ENCODE measurements at places on chromosomes 13 and 19.

DNA sequence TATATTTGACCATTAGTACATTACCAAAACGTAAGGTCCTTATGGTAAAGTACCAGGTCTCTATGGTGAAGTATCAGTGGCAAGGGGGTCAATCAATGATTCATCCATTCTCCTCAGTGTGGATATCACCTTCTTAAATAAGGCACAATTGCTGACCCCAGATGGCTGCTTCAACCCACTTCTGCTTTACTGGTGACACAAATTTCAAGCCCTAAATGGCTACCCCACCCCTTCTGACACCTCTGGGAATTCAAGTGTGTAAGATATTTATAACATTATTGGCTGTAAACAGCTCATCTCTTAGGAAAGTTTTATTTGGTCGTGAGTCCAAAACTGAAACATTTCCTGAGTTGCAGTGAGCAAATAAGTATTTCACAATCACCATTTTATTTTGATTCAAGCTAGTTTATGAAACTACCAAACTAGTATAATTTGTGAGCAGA lies 7.9 kb upstream of the WBP4 start:
- no peak for DNase-seq

GRCh38 chr13:22278336-22278929 lies 607.6 kb downstream of the FGF9 start:
- DNase-seq: peak; percentile 51

DNA sequence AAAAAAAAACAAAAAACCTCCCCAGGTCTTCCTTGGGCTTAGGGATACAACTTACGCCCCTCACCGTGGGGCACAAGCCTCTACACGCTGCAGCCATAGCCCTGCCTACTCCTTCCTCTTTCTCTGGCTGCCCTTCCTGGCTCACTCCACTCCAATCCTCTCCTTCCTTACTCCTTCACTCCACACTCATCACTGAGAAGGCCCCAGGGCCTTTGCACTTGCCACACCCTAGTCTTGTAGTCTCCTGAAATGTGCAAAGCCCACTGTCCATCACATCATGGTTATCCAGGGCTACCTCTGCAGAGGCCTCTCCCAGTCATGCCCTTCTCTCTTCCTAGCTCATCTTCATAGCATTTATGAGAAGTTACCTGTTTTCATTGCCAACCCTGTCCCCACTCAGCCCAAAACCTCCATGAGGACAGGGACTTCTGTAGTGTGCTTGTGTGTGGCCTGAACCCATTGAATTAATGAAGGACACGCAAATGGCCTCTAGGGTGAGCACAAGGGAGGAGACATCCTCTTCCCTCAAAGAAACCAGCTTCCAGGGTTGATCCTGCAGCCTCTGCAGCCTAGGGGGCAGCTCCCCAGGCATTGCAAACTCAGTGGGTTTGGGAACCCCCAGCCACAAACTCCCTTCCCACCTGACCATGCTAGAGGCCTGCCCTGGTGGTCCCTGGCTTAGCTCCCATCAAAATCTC lies 7.9 kb upstream of the HSH2D start:
- DNase-seq: no peak

DNA sequence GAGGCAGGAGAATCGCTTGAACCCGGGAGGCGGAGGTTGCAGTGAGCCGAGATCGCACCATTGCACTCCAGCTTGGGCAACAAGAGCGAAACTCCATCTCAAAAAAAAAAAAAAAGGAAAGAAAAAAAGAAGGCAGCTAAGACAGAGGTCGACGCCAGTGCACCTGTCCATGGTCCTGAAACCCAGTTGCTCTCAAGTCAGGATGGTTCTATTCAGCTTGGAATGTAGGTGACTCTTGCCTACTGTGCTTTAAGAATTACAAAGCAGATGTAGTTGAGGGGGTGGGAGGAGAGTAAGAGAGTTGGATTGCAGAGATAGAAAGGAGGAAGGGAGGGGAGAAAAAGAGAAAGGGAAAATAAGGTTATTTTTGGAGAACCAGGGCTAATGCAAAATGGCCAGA lies 18.7 kb downstream of the CACNG7 start:
- DNase-seq: peak; percentile 23

DNA sequence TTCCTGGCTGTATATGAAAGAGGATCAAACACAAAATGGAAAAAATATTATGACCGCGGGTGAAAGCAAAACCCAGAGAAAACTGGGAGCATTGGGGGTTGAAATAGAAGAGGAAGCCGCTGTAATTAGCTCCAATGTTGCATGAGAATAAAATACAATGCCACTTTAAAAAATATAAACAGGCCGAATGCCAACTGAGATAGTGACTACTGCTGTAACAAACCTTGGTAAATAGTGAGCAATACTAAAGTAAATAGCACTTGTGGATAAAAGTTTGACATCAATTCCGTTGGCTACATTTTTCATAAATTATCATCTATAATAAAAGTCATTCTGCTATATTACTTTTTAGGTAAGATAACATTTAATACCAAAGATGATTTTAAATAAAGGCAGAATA lies 395.8 kb upstream of the MIR17HG start:
- DNase-seq: no peak

DNA sequence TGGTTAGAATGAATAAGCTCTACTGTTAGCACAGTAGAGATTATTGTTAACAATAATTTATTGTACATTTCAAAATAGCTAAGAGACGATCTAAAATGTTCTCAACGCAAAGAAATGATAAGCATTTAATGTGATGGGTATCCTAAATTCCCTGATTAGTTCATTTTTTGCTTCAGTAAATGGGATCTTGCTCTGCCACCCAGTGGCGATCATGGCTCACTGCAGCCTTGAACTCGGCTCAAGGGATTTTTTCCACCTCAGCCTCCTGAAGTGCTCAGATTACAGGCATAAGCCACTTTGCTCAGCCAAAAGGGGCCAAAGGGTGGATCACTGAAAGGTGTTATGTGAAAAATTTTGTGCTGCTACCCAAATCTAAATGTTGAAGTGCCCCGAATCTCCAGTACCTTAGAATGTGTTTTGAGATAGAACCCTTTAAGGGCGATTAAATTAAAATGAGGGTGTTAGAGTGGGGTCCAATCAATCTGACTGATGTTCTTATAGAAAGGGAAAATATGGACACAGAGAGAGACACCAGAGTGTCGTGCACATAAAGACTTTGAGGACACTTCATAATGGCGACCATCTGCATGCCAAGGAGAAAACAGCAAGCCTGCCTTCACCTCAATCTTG lies 31.5 kb upstream of the ZNF766 start:
- DNase-seq: peak; percentile 36

DNA sequence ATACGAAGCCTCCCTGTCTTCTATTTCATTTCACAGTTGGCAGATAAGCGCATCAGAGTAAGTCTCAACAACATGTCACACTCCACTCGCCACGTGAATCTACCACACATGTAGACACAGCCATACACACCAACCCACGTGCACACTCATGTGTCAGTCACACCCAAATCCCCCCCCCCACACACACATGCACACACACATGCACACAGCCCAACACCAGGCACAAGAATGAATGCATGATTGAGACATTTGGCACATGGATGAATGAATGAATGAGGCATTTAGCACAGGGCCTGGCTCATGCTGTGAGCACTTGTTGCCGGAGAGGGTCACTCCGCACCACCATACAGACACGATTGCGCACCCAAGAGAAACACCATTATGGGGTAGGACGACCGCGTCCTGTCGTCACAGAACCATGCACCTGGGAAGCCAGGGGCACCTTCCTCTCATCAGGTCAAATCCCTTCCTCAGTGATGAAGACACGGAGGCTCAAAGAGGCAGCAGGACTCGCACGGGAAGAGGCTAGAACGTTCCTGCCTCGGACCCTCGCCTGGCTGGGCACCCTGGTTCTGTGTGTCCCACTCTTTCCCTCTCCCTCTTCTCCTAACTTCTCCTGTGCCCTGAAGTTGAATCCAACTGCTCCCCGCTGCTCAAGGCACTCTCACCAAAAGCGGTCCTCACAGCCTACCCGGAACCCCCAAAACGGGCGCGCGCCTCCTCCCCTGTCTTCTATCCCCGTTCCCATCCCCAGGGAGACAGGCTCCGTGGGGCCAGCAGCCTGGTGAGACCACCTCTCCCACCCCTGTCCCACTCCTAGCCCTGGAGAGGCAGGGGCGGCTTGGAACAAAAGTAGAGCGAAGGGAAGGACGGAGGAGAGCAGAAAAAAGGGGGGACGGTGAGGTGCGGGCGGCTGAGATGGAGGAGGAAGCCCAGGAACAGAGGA lies 1.3 kb downstream of the MEIS3 start:
- no peak for DNase-seq

- DNase-seq: no peak
These were observed 122.2 kb downstream of the KDM4B start for GRCh38 chr19:5091018-5091683.

GRCh38 chr19:46745521-46746280 lies at the start of gene FKRP:
FKRP (plus strand) TSS chr19:46746057; CDS start chr19:46755451, 9,394 bp downstream.
- DNase-seq: no peak

DNA sequence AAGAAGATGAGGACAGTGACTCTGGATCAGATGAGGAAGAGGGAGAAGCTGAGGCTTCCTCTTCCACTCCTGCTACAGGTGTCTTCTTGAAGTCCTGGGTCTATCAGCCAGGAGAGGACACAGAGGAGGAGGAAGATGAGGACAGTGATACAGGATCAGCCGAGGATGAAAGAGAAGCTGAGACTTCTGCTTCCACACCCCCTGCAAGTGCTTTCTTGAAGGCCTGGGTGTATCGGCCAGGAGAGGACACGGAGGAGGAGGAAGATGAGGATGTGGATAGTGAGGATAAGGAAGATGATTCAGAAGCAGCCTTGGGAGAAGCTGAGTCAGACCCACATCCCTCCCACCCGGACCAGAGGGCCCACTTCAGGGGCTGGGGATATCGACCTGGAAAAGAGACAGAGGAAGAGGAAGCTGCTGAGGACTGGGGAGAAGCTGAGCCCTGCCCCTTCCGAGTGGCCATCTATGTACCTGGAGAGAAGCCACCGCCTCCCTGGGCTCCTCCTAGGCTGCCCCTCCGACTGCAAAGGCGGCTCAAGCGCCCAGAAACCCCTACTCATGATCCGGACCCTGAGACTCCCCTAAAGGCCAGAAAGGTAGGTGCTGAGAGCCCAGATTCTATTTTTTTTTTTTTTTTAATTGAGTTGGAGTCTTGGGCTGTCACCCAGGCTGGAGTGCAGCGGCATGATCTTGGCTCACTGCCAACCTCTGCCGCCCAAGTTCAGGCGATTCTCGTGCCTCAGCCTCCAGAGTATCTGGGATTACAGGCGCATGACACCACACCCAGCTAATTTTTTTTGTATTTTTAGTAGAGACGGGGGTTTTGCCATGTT lies 2.3 kb downstream of the PPP1R15A start:
- peak; percentile 65 for DNase-seq

DNA sequence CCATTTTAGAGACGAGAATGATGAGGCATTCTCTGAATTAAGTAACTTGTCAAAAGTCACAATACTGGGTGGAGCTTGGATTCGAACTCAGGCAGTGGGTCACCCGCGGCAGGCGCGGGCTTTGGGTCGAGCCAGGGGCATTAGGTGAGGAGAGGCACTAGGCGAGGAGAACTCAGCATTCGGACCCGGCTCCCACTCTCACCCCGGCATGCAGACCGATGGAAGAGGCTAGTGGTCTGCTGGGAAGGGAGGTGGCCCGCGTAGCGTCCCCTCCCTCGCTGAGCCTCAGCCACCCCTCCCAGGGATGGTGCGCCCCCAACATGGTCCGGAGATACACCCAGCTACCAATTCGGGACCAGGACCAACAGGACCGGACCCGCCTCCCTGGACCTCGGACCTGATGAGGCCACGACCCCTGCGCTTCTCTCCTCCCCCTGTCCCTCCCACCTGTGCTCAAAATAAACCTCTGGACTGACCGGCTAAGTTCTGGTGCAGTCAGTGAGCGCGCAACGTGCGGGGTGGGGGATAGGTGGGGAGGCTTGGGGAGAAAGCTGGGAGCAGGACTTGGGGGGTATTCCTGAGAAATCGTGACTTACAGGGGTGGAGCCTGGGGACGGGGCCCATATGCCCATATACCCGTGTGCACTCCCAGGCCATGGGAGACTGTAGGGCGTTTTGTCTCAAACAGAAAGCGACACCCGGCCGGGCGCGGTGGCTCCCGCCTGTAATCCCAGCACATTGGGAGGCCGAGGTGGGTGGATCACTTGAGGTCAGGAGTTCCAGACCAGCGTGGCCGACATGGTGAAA lies 1.3 kb upstream of the SNAPC2 start:
- DNase-seq: no peak

DNA sequence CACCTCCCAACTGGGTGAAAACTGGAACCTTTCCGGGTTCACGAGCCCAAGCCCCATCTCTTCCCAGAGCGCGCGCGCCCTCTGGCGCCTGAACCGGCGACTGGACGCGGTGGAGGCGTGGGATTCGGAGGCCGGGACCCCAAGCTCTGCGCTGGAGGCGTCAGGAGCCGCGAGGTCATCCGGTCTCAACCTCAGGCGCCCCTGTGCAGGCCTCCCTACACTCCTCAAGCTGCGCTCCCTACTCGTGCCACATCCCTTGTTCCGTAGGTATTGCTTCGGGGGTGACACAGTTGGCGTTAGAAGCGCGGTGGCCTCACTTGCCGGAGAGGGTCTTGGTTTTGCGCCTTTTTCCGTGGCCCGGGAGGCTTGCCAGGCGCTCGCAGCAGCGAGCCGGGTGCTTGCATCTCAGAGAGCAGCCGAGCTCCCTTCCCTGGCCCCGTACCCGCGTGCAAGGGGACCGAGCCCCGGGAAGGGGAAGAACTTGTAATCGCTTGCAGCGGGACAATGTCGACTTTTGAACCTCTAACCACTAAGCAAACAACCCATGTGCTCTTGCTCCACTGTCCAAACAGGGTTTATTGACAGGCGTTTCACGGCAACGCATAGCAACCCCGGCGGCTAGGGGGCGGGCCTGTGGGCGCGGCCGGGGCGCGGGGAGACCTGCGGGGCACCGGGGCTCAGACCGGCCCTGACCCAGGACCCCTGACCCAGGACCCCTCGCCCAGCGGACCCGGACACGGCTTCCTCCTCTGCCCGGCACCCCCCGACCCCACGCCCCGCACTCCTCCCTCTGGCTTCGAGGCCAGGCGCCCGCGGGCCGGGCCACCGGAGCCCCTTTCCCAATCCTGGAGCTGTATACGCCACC lies 8.5 kb downstream of the CDX2 start:
- DNase-seq: no peak

GRCh38 chr13:109968876-109969577 lies 182.6 kb upstream of the IRS2 start:
- DNase-seq: no peak

DNA sequence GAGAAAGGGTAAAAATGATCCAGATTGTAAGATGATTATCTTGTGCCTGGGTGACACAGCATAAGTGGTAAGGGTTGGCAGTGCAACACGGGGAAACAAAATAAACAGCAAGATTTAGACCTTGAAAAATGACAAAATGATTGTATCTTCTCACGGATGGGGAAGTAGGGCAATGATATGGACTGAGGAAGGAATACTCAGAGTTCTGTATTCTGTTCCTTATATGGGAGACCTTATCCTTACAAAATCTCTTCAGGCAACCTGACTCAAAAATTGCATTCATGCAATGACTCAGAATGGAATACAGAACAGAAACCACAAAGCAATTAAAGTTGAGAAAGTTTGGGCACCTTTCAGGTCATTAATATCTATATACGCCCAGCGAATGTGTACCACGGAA lies 149.0 kb downstream of the HS6ST3 start:
- no peak for DNase-seq

GRCh38 chr19:10079031-10079453 lies 7.1 kb upstream of the SHFL start:
- DNase-seq: no peak

GRCh38 chr13:79781829-79782540 lies 301.0 kb downstream of the NDFIP2 start:
- no peak for DNase-seq

GRCh38 chr19:49506575-49507105 lies 5.8 kb upstream of the FCGRT start:
- DNase-seq: peak; percentile 69
